GM23248 (cell line): ENCODE measurements at places on chromosomes 16 and 17.
A peak's percentile ranks its signal among the peaks of the same experiment; 100 is the strongest.

DNA sequence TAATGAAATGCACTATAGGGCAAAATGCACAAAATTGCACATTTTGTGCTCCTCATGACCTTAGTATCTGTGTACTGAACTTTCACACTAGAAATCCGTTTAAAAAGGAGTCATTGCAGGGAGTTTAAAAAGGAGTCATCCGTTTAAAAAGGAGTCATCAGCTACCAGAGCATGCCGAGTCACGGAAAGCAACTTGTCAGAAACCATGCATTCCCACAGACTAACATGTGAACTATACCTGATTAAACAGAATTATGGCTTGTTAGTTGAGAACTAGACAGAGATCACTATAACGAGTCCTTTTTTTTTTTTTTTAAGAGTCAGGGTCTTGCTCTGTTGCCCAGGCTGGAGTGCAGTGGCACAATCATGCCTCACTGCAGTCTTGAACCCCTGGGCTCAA, 35.9 kb downstream of the SLC6A4 start:
- peak; percentile 52 for DNase-seq

- peak; percentile 89 for DNase-seq
These were observed 153.3 kb downstream of the CHD9 start for GRCh38 chr16:53207810-53208752.

GRCh38 chr17:29005936-29006511, at the start of gene SEZ6:
Gene SEZ6 (minus strand): TSS chr17:29006033. CDS start chr17:29005869, 164 bp downstream.
- peak; percentile 78 for DNase-seq

- no peak for DNase-seq
These were observed 603.7 kb downstream of the MAF start for GRCh38 chr16:78996790-78997189.

- peak; percentile 94 for DNase-seq
These were observed 22.9 kb upstream of the CORO6 start for GRCh38 chr17:29645515-29646051.

- DNase-seq: no peak
These were observed 139.4 kb downstream of the CCDC182 start for GRCh38 chr17:57605675-57606105.

DNA sequence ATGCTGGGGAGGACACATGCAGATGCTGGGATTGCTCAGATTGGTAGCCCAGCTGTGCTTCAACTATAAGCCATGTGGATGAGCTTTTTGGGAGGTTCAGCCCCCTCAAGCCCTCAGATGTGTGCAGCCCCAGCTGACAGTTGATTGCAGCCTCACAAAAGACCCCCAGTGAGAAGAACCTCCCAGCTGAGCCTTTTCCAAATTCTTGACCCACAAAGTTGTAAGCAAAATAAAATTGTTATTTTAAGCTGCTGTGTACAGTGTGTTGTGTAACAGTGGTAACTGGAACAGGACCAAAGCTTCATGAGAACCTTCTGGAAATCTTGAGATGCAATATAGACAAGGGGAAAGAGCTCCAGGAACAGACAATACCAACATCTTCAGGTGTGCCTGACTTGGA, 156.8 kb upstream of the IRX3 start:
- DNase-seq: no peak

- no peak for DNase-seq
These were observed 5.4 kb downstream of the DNAJA2 start for GRCh38 chr16:46968063-46968435.

DNA sequence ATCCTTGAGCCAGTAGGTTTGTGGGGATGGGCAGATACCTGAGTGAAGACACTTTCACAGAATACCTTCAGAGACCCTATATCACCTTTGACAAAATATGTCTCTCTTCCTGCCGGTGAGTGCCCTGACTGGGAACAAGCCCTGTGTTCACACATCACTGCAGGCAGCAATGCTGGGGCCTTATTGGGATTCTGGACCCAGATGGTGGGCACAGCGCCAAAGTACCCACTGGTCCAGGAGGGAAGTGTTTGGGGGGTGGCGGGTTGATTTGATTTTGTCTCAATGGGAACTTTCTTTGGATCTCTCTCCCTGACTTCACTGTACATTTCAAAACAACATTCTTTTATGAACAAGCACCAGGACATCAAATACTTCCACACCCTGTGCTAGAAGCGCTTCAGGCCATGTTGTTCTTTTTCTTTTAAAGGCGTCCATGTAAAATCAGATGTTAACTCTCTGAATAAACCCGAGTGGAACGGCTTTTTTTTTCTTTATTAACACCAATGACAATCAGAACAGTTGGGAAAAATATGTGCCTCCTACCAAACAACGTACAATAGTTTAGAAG, 62.4 kb upstream of the AKTIP start:
- no peak for DNase-seq

GRCh38 chr16:49280841-49281371, 732 bp downstream of the CBLN1 start:
- DNase-seq: no peak

DNA sequence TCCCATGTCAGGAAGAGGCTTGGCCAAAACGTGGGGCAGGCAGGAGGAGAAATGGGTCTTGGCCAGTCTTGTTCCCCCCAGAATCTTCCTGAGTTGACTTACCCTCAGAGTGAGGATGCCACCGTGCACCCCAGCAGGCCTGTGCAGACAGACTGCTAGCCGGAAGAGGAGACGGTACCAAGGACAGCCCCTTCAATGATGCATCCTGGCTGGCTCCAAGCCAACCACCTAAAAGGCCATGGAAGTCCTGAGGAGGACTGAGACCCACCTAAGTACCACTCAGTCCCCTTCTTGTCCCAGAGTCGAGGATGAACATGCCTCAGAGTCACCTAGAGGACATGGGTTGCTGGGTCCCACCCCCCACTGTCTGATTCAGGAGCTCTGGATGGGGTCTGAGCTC, 46.7 kb upstream of the RCVRN start:
- no peak for DNase-seq

GRCh38 chr16:84603140-84603816, 14.6 kb downstream of the COTL1 start:
- peak; percentile 99 for DNase-seq

DNA sequence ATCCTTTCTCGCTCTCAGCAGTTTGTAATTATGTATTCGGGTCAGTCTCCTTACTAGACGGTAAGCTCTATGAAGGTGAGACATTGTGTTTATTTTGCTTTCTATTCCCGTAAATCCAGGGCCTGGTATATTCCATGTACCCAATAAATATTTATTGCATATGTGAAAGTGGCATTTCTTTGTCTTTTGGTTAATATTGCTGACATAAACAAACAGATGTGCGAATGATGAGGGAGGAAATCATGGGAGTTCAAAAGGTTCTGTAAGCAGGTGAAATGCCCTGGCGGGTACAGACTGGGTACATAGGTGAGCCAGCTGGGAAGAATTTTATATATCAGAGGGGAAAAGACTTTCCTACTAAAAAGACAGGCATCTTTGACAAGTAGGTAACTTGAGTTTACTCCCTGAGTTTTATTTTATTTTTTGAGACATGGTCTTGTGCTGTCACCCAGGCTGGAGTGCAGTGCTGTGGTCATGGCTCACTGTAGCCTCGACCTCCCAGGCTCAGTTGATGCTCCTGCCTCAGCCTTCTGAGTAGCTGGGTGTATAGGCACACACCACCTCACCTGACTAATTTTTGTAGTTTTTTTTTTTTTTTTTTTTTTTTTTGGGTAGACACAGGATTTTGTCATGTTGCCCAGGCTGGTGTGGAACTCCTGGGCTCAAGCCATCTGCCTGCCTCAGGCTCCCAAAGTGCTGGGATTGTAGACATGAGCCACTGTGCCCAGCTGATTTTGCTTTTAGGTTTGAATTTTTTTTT, 5.7 kb upstream of the METTL9 start:
- DNase-seq: no peak

DNA sequence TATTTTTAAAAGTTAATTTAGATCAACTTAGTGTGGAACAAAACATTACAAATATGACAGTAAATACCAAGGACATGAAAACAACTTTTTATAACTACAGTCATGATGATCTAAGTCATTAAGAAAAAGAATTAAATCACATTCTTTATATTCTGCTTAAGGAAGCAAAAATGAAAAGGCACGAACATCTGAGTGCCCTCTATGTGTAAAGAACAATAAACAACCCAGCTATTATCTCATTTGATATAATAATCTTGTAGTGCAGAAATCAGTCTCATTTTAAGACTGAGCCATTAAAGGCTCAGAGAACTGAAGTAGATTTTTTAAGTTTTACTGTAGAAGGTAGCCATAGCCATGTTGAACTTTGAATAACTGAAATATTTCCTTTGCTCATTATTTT, 13.4 kb downstream of the MYO1D start:
- peak; percentile 24 for DNase-seq

GRCh38 chr17:35588196-35588920, 1.2 kb downstream of the AP2B1 start:
- DNase-seq: peak; percentile 80

DNA sequence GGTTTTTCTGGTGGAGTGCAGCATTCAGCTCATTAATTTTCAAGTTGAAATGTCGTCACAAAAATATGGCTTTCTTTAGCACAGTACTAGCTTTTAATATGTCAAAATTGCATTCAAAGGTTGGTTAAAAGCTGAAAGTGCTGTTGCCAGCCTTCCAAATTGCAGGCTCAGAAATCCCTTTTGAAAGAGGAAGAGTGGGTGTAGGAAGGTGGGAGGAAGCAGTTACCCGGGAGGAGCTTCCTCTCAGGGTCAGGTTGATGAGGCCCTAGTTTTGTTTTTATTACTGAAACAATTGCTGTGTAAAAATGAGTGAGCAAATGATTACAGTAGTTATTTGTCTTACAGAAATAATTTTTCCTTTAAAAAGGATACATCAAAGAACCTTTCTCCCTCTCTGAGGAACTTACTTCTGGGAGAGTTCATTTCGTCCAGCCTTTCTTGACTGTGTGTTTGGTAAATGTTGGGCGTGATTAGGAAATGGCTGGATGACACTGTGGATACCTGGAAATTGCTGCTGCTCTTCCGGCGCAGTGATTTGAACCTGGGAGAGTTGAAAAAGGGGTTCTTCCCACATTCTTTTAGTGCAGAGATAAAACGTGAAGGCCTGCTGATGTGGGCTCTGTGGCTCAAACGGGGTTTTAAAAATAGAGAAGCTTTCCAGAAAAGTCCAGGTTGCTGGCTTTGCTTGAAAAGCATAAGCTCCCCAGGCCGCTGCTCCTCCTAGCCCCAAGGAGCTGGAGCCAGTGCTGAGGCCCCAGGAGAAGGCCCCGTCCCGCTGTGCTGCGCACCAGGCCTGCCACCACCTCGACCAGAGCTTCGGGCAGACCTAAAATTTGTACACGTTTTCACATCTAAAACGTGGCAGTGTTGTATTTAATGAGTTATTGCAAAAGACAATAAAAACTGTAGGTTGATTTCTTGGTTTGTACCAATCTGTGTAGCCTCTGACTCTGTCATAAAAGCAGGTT, 41.7 kb downstream of the SEC14L1 start:
- DNase-seq: no peak

- DNase-seq: peak; percentile 93
These were observed 6.1 kb downstream of the WDR81 start for GRCh38 chr17:1730326-1731193.

GRCh38 chr16:85626191-85626981, 13.3 kb downstream of the GSE1 start:
- DNase-seq: no peak

GRCh38 chr17:51653878-51654277, 393.5 kb downstream of the UTP18 start:
- DNase-seq: no peak

GRCh38 chr17:77460514-77461046, 319.8 kb downstream of the SEC14L1 start:
- DNase-seq: no peak

GRCh38 chr17:18176176-18176575, 7.5 kb upstream of the ALKBH5 start:
- DNase-seq: no peak

- peak; percentile 41 for DNase-seq
These were observed 138.9 kb upstream of the CES5A start for GRCh38 chr16:56013962-56014552.

GRCh38 chr16:65201511-65201910, 79.6 kb upstream of the CDH11 start:
- DNase-seq: no peak

GRCh38 chr17:1147664-1148063, 32.1 kb downstream of the ABR start:
- peak; percentile 58 for DNase-seq

DNA sequence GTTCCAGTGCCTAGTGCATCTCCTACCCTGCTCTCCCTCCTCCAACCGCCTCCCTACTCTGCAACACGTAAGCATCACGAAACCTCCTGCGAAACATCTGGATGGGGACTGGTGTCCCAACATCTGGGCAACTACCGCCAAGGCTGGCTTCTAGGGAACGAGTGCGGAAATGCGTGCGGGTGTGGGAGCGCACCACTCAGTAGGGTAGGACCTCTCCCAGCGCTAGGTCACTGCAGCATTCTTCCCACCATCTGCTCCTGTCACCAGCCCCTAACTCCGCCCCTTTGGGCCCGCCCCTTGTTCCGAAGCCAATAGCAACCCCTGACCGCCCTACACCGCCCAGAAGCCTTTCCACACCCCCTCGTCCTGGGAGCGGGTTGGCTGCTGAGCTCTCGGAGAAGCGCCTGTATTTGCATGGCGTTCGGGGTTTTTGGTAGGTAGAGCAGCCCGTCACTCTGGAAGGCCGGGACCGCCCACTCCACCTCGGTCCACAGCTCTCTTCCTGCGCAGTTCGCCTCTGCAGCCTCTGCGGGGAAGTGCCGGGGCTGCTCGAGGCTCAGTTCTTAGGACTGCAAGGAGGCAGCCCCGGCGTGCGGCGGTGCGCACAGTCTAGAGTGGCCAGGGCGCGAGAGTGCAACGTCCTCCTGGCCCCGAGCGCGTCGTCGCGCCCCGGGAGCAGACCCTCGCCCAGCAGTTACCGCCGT, at the start of gene HS3ST3B1:
Gene HS3ST3B1, plus strand, starts transcription at position 507 of the 704 bp plus-strand sequence. CDS start 438 bp downstream, outside the sequence.
- peak; percentile 99 for DNase-seq

GRCh38 chr16:81774348-81774747, 4.7 kb upstream of the PLCG2 start:
- DNase-seq: no peak

- no peak for DNase-seq
These were observed 37.2 kb downstream of the IRF8 start for GRCh38 chr16:85935974-85936760.

- no peak for DNase-seq
These were observed 132.8 kb downstream of the RBFOX3 start for GRCh38 chr17:79478051-79478461.

- no peak for DNase-seq
These were observed 12.8 kb downstream of the CYTH1 start for GRCh38 chr17:78769196-78769773.

DNA sequence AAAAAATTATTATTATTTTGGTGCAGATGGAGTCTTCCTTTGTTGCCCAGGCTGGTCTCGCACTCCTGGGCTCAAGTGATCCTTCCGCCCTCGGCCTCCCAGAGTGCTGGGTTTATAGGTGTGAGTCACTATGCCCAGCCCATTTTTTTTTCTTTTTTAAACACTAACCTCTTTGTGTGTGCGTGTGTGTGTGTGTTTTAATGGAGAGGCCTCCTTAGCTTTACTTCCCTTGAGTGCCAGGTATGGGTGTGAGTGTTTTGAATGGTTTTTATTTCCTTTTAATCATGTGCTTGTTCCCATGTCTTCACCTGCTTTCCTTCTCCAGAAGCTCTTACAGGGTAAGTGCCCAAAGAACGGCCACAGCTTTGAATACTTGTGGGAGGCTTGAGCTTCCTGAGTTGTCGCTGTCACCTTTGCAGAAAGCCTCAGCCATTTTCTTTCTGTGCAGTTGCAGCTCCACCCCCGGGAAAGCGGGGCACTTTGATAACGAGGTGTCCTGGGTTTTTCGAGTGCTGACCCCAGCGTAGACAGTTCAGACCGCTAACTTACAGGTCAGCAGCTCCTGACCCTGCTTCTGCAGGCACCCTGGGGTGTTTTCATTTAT, 22.6 kb downstream of the AKAP1 start:
- peak; percentile 8 for DNase-seq

- DNase-seq: no peak
These were observed 3.5 kb downstream of the FLII start for GRCh38 chr17:18254888-18255649.

- DNase-seq: no peak
These were observed 275.7 kb downstream of the TOX3 start for GRCh38 chr16:52271088-52271750.
